Epithelial cell of proximal tubule (primary cell): ENCODE measurements at places on chromosomes 5 and 9. TPM values are rescaled to one million over a fixed set of nuclear protein-coding genes. Genes with fewer than 3 reads are reported as not detected.

The SLC25A48 gene
- not detected in 2 replicates for total RNA-seq

GRCh38 chr5:171478946-171479775, 59.7 kb downstream of the FGF18 start:
- no peak for DNase-seq

DNA sequence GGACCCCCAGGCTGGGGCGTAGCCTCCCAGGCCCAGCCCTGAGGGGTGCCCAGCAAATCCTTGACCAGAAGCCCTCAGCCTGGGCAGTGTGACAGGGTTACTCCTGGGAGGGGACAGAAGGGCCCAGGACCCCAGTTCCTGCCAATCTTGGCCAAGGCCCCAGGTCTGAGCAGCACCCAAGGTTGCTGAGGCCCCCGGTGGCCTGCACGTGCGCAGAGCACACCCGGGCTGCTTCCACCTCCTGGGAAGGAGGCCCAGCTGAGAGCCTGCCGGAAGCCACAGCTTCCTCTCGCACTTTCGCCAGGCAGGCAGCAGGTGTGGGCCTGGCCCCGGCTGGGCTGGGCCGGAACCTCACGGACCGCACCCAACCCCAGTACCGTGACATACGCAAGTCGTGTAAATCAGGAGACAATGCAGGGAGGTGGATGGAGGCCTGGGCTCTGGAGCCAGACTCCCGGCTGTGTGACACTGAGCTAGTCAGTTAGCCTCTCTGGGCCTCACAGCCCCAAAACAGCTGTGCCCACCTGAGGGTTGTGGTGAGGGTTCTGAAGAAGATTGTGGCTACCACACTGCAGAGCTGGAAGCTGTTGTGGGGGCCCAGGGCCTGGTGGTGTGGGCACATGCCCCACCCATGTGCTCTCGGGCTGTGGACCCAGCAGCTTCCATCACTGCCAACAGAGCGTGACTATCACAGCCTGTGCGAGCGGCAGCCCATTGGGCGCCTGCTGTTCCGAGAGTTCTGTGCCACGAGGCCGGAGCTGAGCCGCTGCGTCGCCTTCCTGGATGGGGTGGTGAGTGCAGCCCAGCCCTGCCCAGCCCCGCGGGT, 5.1 kb downstream of the GRK6 start:
- DNase-seq: no peak

DNA sequence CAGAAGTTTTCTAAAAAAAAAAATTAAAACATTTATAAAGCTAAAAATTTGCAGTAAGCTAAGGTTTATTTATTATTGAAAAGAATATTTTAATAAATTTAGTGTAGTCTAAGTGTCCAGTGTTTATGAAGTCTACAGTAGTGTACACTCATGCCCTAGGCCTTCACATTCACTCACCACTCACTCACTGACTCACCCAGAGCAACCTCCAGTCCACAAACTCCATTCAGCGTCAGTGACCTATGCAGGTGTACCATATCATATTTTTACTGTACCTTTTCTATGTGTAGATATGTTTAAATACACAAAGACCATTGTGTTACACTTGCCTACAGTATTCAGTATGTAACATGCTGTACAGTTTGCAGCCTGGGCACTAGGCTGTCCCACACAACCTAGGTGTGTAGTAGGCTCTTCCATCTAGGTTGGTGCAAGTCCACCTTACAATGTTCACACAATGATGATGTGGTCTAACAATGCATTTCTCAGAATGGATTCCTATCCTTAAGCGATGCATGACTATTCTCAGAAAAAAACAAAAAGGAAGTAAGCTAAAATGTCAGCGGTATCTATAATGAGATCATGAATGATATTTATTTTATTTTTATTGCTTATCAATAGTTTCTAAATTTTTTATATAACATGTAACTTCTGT, 336.7 kb downstream of the AGTPBP1 start:
- DNase-seq: no peak

- DNase-seq: peak; percentile 13
These were observed 97.6 kb upstream of the SPRY4 start for GRCh38 chr5:142422429-142422828.

The RBM18 gene
- total RNA-seq: 8.4 and 13.9 TPM in 2 replicates

The SLC45A2 gene
- total RNA-seq: not detected in 2 replicates

GRCh38 chr9:72205513-72205912, 56.3 kb downstream of the GDA start:
- no peak for DNase-seq

- no peak for DNase-seq
These were observed 279.5 kb upstream of the PIK3R1 start for GRCh38 chr5:67935908-67936566.

The GCNT4 gene
- total RNA-seq: 2.3 and 2.7 TPM in 2 replicates

The MEGF9 gene
- 9.9 and 11.1 TPM in 2 replicates for total RNA-seq

DNA sequence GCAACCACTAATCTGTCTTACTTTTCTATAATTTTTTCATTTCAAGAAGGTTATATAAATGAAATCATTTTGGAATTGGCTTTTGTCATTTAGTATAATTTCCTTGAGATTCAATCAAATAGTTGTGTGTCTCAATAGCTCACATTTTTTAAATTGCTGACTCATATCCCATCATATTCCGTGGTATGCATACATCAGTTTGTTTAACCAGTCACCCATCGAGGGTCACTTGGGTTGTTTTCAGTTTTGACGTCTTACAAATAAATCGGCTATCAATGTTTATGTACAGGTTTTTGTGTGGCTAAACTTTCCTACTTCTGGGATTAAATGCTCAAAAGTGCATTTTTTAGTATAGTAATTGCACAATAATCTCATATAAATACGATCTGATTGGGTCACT, 185.5 kb downstream of the TAF11L14 start:
- no peak for DNase-seq

DNA sequence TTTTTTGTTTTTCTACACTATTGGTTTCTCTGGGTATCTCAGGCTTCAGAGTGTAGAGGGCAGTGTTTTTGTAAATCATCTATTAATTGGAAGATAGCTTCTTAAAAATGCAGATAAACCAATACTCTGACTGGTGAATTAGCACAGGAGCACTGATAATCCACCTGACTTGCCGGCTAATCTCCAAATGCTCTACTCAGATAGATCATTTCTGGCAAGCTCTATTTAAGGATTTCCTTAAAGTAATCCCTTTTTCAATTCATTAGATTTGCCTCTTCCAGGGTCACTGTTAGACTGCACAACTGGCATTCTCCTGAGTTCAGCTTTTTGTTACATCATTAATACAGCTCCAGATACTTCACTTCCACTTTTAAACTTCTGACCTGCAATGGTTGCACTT, 1390.3 kb upstream of the NUDT12 start:
- no peak for DNase-seq

GRCh38 chr9:21831841-21832509, 29.5 kb downstream of the MTAP start:
- DNase-seq: peak; percentile 95

The CYFIP2 gene
- 56.5 and 59.2 TPM in 2 replicates for total RNA-seq

DNA sequence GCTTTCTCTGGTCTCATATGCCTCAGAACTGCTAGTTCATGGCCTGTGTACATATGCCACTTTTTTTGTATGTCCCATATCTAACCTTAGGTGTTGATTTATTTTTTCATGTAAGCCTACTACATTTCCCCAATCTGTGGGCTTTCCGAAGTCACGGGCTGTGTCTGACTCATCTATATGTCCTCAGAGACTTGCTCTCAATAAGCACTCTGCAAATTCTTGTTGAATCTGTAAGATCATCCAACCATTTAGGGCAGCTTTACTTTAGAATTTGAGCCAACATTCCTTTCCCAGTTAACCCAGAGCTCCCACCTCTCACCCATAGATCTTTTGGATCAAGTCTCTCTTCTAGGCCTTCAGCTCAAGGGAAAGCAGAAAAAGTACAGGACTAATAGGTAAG, 263.4 kb downstream of the SEC61B start:
- no peak for DNase-seq

DNA sequence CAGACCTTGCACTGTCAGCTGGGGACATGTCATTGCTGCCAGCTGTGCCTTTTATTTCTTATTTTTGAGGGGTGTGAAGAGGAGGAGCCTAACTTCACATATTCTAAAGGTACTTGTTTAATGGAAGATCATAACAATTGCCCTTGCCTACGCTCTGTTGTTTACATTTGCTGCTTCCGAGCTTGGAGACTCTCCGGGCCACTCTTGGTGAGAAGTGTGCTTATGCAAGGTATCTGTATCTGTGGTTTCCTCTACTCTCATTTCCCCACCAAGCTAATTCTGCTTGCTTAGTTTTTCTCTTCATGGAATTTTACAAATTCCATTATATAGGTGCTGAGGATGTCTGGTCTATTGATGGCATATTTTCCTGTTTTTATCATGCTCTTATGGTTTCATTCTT, 105.3 kb downstream of the RASGRF2 start:
- DNase-seq: no peak

The PPP2R2B gene
- total RNA-seq: 1.1 and 3.9 TPM in 2 replicates

GRCh38 chr5:58797021-58797420, 214.1 kb downstream of the RAB3C start:
- no peak for DNase-seq

- no peak for DNase-seq
These were observed 42.3 kb downstream of the HTR1A start for GRCh38 chr5:63919763-63920478.

DNA sequence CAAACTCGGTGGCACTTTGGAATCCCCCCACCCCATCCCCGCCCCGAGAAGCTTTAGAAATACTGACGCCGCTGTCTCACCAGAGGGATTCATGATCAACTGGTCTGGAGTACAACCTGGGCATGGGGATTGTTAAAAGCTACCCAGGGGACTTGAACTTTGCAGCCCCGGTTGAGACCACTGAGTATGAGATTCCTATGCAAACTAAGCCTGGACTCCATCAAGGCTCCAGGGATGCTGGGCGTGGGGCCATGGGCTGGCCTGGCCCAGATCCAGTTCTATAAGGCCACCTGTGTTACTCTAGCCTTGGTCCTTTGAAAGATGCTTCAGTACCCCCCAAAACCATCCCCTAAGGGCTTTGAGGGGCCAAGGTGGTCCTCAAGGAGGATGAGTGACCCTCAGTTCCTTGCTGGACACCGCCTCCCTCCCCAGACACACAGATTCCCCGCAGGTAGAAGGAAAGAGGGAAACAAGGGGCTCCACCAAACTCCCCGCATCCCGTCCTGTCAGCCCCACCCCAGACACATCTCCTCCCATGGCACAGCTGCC, 68.5 kb downstream of the MRPL36 start:
- no peak for DNase-seq

DNA sequence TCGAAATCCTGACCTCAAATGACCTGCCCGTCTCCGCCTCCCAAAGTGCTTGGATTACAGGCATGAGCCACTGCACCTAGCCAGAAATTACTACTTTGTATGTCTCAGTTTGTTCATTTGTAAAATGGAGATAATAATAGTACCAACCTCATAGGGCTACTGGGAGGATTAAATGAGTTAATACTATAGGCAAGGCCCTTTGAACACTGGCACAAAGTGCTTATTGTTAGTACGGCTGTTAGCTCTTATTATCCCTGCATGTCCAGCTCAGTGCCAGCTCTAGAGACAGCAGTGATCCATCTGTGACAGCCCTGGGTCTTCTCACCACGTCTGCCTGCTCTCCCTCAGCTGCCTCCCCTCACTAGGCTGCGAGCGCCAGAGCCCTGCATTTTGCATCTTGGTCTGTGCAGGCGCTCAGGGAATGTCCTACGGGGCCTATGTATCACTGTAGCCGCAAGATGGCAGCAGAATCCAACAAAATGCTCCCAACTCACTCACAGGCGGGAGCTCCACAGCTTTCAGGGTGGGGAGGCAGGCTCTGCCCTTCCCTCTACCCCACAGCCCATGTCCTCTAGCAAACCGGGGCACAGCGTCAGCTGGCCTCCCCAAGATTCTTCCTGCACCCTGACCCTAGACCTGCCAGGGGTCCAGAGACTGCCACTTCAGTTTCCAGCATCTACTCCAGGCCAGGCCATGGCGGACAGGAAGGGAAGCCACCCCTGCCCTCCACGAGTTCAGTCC, 17.7 kb upstream of the AKNA start:
- DNase-seq: no peak

DNA sequence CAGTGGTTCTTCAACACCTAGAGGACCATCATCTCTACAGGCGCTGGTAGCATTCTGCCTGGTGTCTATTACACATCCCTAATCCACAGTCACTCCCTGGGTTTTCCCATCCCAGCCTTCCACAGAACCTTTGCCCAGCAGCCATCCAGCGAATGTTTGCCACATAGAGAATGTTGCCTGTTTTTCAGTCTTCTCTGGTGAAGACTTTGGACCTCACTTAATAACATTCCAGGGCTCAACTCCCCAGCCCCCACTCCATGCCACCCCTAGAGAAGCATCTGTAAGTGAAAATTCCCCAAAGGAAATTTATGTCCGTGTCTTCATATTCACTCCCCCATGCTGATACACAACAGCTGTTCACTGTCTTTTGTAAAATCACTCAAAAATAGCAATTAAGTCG, 249.6 kb downstream of the AOPEP start:
- DNase-seq: no peak

- no peak for DNase-seq
These were observed at the start of gene ABCA2 for GRCh38 chr9:137027369-137028262. ABCA2 (minus strand) TSS chr9:137028237; CDS start chr9:137028140, 97 bp downstream.

The ARHGEF28 gene
- 58.2 and 72.1 TPM in 2 replicates for total RNA-seq

The LAMC3 gene
- 0.14 and 0.29 TPM in 2 replicates for total RNA-seq
